Endothelial cell (in vitro differentiated cells): ENCODE measurements at places on chromosomes 16 and 17.

GRCh38 chr17:44977065-44977464 lies 9.0 kb upstream of the C1QL1 start:
- no peak for DNase-seq

DNA sequence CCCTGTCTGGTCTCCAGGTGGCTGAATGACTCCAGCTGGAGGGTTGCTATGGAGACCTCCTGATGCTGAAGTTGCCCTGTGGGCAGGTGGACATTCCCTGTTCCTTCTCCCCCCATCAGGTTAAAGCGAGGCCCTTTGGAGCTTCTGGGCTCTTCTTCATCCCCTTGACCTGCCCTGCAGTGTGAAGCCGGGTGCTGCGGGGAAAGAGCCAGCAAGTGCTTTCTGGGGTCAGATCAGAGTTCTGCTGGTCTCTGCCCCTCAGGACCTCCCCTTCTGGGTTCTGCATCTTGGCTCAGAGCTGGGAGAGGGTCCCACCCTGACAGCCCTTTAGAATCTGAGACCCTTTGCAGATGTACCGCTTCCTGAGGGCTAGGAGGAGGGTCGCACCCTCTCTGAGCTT lies 25.1 kb downstream of the NKD1 start:
- no peak for DNase-seq

DNA sequence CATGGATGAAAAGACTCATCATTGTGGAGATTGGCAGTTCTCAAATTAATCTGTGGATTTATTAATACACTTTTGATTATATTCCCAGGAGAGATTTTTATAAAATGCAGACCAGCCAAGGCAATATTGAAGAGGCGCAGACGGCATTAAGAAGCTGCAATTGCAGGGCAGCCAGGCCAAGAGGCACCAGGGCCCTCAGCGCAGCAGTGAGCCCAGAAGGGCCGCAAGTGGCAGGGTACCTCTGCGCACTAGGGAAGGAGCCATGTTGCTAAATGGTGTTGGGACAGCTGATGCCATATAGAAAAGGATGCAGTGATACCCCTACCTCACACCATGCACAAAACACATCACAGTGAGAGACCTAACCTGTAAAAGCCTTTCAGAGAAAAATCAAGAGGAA lies 36.6 kb upstream of the CHMP6 start:
- DNase-seq = no peak

DNA sequence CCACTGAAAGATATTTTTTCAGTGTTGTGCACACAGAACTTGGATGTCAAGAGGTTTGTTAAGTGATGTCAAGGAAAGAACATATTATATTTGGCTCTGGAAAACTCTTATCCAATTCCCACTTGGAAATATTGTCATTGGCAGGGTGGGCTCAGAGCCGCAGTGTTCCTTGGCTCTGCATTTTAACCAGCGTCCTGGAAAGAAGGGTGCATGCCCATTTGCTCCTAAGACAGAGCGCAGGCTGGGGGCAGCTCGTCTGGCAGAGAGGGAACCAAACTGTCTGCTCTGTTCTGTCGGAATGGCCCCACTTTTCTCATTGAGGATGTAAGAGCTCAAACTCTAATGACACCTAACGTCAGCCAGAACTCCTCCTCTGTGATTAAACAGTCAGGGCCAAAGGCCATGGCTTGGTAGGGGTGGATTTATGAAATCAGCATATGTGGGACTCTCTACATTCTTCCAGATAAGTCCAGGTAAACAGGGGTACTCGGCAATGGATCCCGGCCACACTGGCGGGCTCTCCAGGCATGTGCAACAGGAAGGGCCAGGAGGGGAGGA lies 18.0 kb downstream of the SLC47A1 start:
- DNase-seq = no peak

GRCh38 chr17:17347234-17347955 lies 44.2 kb downstream of the NT5M start:
- DNase-seq = no peak

GRCh38 chr17:67578142-67578457 lies 139.6 kb upstream of the NOL11 start:
- DNase-seq = no peak

- peak; percentile 30 for DNase-seq
These were observed 519 bp downstream of the ST6GALNAC2 start for GRCh38 chr17:76585033-76585648.

DNA sequence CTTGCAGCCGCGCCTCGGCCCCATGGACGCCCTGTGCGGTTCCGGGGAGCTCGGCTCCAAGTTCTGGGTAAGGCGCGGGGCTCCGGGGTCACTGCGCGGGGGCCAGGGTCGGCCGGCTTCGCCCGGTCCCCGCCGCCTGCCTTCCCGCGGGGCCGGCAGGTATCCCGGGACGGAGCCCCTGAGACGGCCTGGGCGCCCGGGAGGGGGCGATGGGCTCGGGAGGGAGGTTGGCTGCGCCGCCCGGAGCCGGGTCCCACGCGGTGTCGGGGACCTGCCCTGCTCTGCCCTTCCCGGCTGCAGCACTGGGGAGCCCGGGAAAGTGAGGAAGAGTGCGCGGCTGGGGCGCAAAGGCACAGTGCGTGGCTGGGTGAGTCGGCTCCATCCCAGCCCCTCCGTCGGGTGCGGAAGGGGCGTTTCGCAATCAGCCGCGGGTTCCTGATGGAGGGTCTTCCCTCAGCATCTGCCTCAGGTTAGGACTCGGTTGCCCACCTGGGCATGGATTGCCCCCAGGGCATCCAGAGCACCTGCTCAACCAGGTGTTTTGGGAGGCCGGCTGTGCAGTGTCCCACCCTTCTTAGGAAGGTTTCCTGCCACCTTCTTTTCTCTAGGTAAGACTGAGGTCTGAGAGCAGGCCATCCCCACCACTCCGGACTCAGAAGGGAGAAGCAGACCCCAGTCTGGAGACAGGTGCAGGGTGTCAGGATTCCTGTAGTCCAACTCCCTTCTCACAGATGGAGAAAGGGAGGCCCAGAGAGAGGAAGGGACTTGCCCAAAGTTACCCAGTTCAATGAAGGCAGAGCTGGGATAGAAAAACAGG lies 442 bp downstream of the ABCC3 start:
- DNase-seq = no peak

DNA sequence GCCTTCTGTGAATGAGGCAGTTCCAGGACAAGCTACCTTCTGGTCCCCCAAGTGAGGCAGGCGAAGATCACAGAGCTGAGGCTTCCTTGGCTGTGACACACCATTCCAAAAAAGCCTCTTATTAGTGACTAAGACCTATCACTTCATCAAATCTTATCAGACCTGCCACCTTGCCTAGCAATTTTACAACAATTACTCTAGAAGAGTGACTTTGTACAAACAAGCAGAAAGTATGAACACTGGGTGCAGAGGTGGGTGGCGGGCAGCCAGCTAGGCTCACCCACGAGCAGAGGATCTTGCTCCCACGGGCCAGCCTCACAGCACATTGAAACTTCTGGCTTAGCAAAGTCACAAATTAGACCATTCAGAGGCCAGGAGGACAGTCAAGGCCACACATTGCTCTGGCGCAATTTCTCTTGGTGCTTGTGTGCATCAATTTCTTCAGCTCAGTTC lies 2.2 kb upstream of the ICAM2 start:
- DNase-seq = no peak

- no peak for DNase-seq
These were observed 3.6 kb upstream of the MMP15 start for GRCh38 chr16:58021661-58022551.

- DNase-seq = peak; percentile 65
These were observed 4.9 kb upstream of the CBX4 start for GRCh38 chr17:79843816-79844800.

- DNase-seq = no peak
These were observed 170.3 kb downstream of the MAF start for GRCh38 chr16:79430191-79430678.

- no peak for DNase-seq
These were observed 622 bp downstream of the TOM1L2 start for GRCh38 chr17:17971431-17972125.
